ENCODE measurements at places on chromosomes 6 and 20.

DNA sequence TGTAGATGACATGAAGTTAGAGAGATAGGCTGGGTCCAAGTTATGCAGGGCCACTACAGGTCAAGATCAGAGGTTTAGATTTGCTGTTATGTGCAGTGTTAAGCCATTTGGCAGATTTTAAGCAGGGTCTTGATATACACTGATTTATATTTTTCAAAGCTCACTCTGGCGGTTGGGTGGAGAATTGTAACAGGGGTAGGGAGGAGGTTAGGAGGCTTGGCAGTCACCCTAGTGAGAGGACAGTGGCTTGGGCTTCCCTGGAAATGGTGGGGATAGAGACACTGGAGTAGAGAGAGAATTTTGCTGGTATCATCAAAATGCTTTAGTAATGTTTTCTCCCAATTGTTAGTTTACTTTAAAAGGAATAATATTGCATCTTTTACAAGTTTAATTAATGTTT, 149.5 kb upstream of the SUPT3H start:
- DNase-seq, result no peak

DNA sequence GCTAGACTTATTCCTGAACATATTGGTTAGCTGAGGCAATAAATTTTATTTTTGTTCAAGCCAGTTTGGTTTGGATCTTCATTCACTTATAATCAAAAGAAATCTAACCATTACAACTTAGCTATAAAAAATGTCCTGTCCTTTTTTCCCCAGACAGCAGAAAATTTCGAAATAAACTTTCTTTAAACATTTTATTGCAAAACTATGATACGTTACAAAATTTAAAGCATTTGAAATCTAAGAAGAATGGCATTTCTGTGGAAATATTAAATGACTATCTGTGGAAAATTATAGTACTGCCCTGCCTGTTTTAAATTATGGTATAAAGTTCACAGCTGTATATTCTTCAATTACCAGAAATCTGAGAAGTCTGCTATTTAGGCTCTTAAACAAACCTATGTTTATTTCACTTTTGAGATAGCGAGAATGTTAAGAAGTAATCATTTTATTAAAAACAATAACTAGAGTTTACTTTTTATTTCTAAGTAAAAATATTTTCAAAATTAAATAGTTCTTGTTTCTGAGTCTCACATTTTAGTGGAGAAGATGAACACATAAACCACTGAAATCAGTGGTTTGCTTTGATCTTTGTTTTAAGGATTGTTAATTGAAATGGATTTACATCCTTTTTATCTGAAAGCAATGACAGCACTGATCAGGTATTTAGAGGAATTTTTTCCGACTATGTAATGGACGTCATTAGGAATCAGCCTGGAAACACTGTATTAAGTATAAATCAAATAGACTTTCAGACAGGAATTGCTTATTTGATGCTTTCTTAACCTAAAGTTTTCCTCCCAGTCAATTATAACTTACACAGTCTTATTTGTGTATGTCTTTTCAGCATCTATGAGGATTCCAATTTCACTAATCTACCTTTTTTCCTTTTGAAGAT, 553.7 kb downstream of the COL12A1 start:
- no peak for DNase-seq

DNA sequence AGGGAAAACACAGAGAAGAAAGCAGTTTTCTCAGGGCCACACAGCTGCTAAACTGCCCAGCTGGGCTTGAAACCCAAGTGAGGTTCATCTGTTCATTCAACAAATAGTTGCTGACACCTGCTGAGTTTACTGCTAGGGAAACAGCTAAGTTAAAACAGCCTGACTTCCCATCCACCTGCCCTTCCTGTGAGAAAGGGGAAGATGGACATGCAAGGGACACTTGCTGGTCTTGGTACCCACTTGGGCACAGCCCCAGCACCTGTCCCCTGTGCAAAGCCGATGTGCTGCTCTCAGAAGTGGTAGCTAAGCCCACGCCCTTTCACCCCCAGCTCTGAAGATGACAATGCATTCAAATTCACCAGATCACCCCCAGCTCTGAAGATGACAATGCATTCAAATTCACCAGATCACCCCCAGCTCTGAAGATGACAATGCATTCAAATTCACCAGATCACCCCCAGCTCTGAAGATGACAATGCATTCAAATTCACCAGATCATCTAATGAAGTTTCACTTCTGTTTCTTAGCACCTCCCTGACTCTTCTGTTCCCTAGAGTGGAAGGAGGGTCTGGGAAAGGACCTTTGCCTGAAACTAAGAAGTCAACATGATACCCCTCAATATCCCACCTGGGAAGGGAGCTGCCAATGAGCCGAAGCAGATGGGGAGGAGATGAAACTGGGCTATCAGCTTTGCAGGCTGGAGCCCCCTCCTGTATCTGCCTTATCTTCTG, 46.0 kb upstream of the TOP1 start:
- no peak for DNase-seq

- DNase-seq, result no peak
These were observed 10.0 kb downstream of the CITED2 start for GRCh38 chr6:139364302-139364981.

Data from activated CD8-positive, alpha-beta memory T cell treated with anti-CD3 and anti-CD28 coated beads for 4 hours (primary cell).